Kasumi-1 (cell line): ENCODE measurements at places on chromosomes 4 and X.

DNA sequence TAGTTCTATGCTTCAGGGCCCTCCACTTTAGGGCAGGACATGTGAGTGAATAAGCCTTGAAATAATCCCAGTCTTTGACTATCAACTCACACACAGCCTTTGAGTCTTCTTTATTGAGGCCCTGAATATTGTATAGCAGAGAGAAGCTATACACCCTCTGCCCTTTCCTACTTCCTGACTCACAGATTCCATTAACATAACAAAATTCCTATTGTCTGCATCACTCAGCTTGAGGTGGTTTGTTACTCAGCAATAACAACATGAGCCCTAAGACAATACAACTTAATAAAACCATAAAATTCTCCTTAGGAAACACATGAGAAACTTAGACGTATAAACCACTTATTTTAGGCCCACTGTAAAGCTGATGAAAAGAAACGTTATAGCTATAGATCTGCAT, 680.3 kb upstream of the DIAPH2 start:
- DNase-seq = no peak

DNA sequence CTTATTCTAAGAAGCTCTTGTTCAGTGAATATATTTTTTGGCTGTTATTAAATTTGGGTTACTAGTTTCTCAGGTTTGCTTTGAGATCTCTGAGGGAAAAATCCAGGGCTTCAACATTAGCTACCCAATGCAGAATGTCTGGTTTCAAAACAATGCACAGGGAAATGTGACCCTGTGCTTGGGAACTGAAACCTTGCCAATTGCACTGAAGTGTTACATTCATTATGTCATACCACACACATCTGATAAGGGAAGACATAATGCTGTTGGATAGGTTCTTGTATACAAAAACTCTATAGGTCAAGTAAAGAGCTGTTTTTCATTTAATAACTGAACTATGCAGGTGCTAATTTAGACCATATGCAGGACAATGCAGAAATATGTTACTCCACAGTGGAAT, 345.3 kb upstream of the BMP3 start:
- no peak for DNase-seq

DNA sequence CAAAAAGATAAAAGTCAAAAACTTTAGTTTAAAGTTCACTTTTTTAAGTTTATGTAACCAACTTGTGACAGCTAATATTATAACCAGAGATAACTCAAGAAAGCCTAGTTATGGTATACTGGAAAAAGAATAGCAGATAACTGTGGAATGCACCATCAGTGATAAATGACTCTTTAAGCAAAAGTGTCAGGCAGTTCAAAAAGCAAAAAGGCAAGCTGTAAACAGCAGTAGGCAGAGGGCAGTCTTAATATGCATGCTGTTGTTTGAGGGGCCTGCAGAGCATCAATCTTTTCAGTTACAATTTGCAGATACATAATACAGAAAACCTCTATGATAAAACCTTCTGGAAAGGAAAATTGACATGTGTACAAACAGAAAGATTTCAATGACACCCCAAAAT, 81.8 kb upstream of the JADE1 start:
- no peak for DNase-seq

GRCh38 chr4:186037692-186038658, 31.0 kb upstream of the TLR3 start:
- DNase-seq = peak; percentile 73

DNA sequence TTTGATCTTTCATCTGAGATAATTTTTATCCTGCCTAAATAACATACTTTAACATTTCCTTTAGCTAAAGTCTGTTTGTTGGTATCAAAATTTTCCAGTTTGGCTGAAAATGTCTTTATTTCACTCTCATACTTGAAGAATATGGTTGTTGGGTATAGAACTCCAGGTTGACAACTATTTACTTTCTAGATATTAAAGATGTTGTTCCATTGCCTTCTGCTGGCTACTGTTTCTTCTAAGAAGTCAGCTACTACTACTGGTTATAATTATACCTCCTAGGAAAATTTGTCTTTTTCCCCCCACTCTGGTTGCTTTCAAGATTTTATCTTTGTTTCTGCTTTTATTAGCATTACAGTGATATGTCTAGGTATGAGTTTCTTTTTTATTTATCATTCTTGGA, 75.7 kb downstream of the SH3RF1 start:
- no peak for DNase-seq

- DNase-seq = no peak
Measured at GRCh38 chr4:31052519-31052918, 332.4 kb downstream of the PCDH7 start.

DNA sequence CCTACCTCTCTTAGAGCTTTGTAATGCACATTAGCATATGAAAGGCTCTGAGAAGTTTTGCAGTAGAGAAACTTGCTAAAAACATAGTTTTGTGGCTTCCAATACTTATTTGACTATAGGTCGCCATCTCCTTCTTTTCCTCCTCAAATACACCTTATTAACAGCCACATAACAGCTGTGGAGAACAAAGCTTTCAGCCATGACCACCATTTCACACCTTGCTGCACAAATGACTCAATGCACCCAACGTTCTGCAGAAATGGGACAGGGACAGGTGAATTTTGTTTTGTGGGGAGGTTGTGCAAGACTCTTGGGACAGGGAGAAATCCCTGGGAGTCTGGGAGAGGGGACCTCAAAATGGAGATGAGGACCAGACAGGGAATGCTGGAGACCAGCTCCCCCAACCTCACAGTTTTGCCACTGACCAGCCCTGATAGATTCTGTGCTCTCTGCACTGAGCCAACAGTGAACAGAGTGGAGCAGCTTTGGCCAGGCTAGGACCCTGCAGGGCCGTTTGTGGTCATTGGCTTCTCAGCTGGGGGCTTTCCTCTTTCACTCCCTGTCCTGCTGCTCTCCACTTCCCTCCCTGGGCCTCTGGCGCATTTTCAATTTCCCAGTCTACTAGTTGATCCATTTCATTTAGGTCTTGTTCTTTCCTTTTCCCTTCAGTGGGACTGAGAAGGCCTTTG, 16.6 kb downstream of the FRMPD3 start:
- DNase-seq = no peak

GRCh38 chr4:53194727-53195126, 171.1 kb downstream of the SCFD2 start:
- DNase-seq = no peak

GRCh38 chr4:11050766-11051165, 366.2 kb upstream of the CLNK start:
- DNase-seq = no peak

GRCh38 chr4:159367781-159368080, 264.9 kb downstream of the RAPGEF2 start:
- no peak for DNase-seq

- peak; percentile 4 for DNase-seq
Measured at GRCh38 chrX:132090403-132091159, 37.2 kb downstream of the FRMD7 start.

GRCh38 chrX:19840899-19841648, 46.3 kb downstream of the SH3KBP1 start:
- no peak for DNase-seq

- DNase-seq = no peak
Measured at GRCh38 chr4:184420402-184420801, 53.9 kb downstream of the IRF2 start.

DNA sequence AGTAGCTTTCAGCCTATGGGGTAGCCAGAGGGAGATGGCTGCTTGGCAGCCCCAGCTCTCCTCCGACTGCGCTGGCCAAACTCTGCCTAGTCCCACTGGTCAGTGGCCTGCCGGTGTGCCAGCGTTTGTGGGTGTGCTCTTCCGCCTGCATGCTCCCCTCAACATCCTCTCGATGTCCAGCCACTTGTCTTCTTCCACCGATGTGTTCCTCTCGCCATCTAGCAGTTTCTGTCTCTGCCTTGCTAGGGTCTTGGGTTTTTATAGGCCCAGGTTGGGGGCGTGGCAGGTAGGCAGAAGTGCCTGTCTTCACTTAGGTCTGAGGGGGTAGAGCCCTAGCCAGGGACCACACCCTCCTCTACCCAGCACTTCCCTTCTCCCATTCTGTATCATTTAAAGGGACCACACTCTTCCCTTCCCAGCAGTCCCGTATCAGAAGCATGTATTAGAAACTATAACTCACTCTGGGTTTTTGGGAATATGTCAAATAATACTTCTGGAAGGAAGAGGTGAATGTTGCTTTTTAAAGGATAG, 124.4 kb downstream of the KDM6A start:
- DNase-seq = no peak

DNA sequence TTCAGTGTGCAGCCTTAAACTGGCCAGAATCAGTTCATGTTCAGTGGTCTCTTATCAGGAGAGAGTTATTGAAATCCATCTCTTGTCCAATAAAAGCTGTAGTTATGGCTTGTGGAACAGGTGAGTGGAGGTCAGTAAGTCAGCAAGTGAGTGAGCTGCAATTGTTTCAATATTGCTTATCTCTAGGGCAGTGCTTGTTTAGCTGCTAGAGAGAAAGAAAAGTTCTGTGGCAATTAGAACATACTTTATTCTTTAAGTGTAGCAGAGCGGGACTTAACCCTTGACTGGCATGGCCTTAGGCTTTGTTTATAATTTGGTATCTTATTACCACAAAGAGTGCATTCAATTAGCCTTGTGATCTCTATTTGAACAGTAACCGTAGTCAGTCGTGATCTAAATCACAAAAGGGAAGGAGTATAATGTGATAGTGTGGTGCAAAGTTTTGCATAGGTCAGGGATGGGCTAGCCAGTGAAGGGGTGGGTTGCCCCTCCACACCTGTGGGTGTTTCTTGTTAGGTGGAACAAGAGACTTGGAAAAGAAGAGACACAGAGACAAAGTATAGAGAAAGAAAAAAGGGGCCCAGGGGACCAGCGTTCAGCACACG, 6.9 kb upstream of the ETDC start:
- DNase-seq = no peak

DNA sequence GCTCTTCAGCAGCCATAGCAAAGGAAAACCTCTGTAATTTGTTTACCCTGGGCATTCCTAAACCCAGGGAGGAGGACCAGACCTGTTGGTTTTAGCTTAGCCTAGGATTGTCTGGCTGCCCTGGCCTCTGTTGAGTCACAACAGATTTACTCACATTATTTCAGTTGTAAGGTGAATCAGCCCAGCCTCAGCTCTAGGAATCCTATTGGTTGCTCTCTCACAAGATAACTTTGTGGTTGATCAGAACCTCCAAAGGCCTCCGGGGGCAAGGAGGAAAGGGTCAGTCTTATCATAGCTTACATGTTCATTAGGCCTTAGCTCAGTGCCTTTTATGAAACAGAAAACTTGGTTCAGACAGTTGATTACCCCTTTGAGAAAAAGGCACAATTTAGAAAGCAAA, 41.0 kb downstream of the PDK3 start:
- no peak for DNase-seq

DNA sequence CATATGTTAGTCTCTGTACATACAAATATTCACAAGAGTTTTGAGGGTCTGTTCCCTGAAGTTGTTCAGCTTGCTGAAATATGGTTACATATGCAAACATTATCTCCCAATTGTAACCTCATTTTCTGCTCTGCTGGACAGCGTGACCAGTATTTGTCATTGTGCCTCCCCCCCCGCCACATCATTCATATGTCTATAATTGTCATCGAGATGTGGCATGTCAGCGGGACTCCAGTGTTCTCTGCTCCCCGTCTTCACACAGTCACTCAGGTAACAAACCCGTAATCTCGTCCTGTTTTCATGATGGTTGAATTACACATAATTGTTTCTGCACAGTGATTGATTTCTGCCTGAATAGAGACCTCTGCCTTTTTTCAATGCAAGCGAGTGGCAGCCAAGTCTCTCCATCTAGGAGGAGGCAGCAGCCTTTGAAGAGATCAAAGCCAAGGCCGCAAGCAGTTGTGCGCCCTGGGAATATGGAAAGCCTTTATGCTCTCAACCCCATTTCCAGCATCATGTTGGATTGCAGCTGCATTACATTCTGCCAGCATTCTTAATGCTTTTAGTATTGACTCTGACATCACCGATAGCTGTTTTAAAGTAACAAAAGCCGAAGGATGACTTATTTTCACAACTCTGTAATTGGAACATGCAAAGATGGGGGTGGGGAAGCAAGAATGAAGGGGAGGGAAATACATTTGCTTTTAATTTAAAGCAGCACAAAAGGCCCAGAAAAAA, 27.4 kb downstream of the LEF1 start:
- no peak for DNase-seq

DNA sequence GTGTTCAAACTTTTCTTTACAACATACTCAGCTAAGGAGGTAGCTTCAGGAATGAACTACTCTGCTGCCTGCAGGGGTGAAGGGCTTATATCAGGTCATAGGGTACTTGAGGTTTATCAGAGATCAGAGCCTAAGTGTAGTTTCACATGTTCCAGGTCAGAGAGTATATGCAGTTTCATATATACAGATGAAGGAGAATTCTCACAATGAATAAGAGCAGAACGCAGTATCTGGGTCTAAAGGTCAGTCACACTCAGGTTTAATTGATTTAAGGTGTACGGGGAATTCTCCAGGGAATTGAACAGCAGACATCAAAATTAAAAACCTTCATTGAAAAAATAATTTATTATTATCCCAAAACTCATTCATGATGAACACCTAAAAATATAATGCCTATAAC, 700.6 kb downstream of the TECRL start:
- DNase-seq = no peak

GRCh38 chr4:38381788-38382187, 282.2 kb upstream of the KLF3 start:
- DNase-seq = no peak

DNA sequence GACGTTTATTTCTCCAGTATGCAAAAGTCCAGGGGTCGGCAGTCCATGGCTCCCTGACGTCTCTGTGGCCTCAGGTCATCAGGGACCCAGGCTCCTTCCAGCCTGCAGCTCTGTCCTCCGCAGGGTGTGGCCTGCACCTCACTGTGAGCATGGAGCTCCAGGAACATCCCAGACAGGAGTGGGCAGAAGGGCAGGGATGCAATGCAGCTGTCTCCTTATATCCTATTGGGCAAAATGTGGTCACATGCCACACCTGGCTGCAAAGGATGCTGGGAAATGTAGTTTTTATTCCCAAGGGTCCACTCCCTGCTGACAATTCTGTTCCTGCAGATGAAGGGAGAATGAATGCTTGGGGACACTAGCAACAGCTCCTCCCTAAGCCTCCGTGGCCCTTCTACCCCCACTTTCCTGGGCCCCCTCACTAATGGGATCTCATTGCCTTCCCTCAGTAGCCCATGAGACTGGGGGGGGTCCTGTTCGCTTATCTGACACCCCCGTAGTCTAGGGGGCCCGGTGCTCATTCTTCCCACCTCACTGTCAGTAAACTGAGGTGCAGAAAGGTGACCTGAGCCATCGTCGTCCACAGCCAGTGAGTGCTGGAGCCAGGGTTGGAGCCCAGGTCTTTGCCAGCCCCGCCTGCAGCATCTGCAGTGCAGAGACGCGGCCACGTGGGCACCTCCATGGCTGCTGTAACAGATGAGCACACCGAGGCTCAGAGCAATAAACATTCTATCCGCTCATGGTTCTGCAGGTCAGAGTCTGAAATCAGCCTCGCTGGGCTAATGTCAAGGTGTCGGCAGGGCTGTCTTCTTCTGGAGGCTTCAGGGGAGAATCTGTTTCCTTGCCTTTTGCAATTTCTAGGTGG, 5.9 kb upstream of the GRPEL1 start:
- DNase-seq = peak; percentile 28

GRCh38 chrX:71198066-71198465, 25.0 kb upstream of the GJB1 start:
- peak; percentile 61 for DNase-seq
